ENCODE measurements at places on chromosomes 3 and 15. TPM values are rescaled to one million over a fixed set of nuclear protein-coding genes. Genes with fewer than 3 reads are reported as not detected.

PRRT3 gene
- total RNA-seq, result 13.7 TPM

CFAP44 gene
- 11.5 TPM for total RNA-seq

NRG4 gene
- total RNA-seq, result 0.21 TPM

CDC25A gene
- 35.8 TPM for total RNA-seq

- no peak for DNase-seq
These were observed 5.5 kb downstream of the MELTF start for GRCh38 chr3:197023998-197024651.

DNA sequence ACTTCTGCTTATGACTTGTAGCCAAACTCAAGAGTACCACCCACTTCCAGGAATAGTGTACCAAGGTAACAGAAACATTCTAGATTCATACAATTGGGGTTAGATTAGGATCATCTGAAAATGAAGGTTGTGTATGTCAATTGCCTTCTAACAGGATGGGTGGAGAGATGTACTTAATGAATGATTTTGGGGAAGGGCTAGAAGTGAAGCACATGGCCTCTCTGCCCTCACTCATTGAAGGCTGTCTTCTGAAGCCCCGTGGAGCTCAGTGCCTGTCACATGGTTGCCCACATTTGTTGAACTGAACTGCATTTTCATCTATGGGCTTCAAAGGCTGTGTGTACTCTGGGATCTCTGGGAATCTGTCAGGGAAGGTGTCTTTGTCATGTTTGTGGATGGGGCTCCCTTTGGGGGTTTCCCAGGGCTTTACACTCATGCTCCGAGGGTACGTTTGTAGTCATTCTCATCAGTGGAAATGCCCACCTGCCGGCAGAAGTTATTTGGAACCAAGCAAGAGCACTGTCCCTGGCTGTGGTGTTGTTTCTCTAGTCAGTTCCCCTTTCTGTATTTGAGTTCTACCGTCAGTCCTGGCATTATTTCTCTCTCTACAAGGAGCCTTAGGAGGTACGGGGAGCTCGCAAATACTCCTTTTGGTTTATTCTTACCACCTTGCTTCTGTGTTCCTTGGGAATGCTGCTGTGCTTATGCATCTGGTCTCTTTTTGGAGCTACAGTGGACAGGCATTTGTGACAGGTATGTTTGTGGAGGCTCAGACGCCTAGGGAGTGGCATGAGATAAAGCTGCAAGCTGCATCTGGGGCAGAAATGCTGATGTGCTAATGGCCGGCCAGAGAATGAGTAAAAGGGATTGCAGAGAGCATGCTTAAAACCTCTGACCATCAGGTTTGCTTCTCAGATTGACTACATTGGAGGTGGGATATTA is 22.4 kb downstream of the CD86 start:
- DNase-seq, result no peak

DNA sequence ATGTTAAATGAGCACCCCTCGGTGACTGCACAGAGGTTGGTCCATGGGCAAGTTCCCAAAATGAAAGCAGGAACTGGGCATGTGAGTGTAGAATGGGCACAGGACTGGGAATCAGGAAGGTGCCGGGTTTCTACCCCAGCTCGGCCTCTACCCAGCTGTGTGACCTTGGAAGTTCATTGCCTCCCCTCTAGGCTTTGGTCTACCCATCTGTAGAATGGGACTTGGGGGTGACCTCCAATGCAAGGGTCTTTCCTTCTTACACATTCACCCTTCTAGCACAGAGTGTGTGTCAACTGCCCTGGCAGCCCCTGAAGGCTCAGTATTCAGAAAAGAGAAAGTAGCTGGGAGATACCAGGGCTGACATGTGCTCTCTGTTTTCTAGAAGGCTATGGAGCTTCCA is 72.3 kb upstream of the PIAS1 start:
- DNase-seq, result no peak

- no peak for DNase-seq
These were observed 49.4 kb upstream of the INSYN1 start for GRCh38 chr15:73802431-73803041.

- DNase-seq, result no peak
These were observed 154.9 kb downstream of the LEKR1 start for GRCh38 chr3:156981005-156981404.

DNA sequence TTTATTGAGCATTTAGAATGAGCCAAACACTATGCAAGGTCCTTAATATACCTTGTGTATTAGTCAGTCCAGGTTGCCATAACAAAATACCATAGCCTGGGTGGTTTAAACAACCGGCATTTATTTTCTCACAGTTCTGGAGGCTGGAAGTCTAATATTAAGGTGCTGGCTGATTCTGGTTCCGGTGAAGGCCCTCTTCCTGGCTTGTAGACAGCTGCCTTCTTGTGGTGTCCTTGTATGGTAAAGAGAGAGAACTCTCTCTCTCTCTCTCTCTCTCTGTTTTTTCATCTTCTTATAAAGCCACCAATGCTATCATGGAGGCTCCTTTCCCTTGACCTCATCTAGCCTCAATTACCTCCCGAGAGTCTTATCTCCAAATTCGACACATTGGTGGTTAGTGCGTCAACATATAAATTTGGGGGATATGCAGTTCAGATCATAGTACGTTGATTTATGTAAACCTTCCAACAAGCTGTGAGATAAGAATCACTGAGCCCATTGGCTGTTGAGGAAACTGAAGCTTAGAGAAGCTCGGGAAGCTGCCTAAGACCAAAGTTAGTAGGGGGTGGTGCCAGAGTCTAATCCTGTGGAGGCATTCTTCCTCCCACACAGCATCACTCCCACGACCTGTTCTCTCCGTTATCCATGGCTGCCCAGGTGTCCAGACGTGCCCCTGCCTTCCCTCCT is 298.0 kb upstream of the PROK2 start:
- no peak for DNase-seq

GRCh38 chr3:66406831-66407610 is 93.8 kb downstream of the LRIG1 start:
- DNase-seq, result no peak

DNA sequence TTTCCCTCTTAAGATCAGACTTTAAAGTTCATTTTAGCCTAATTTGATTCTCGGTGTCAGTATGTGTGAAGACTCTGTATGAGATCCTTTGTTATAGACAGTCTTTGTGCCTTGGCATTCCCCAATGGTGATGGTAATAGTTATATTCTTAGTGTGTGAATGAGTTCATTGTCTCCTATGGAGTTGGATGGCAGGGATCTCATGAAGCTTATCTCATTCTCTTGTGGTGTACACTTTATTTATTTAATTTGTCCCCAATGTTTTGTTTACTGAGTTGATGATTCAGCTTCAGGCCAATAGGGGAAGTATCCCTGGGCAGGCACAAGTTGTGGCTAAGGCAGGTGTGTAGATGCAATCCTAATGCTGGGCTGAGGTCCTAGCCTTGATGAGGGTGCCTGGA is 222.0 kb upstream of the DPPA4 start:
- no peak for DNase-seq

DNA sequence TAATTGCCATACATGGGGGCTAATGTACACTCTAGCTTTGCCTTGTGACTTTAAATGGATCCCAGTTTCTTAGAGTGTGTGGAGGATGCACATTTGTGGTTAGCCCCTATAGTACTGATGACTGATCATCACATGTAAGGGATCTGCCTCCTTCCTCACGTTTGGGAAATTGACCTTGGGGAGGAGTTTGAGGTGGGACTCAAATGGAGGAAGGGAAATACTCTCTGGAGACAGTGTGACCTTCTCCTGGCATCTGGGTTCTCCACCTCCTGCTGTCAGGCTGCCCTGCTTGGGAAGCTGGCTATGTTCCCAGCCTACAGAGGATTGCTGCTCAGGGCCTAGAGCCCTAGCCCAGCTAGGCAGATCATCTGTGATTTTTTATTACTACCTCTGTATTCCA is 48.7 kb downstream of the PPM1L start:
- no peak for DNase-seq

- no peak for DNase-seq
These were observed 3.1 kb downstream of the PAQR9 start for GRCh38 chr3:142960322-142960850.

DNA sequence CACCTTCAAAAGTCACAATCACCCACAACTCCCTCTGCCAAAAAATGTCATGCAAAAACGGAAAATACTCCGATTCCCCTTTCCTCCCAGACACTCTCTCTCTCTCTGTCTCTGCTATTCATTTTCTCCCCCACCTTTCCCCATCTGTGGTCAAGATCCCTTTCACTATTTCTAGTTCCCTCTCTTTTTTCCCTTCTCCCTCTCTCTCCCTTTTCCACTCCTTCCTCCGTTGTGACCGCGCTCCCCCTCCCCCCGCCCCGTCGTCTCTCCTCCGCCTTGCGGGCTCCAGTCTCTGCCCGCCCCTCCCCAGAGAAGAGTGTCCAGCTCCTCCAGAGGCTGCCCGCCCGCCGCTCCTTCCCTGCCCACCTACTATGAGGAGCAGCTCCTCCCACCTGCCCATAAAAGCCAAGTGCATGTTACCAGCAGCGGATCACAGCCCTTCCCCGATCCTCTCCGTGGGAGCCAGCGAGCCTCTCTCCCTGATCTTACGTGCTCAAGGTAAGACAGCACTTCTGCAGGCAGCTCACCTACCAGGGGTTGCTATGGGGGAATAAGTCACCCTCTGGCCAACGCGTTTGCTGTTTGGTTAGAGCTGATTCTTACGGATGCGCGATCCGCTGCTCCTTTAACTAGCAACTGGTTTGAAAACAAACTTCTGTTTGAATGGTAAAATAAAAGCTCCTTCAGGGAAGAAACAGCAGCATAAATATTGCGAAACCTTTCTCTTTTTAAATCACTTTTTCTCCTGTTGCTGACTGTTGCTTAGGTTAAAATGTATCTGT is at the start of gene COL8A1:
Gene COL8A1, plus strand, starts transcription at position 428 of the 782 bp plus-strand sequence. CDS start 152,089 bp downstream, outside the sequence.
- DNase-seq, result no peak

DNA sequence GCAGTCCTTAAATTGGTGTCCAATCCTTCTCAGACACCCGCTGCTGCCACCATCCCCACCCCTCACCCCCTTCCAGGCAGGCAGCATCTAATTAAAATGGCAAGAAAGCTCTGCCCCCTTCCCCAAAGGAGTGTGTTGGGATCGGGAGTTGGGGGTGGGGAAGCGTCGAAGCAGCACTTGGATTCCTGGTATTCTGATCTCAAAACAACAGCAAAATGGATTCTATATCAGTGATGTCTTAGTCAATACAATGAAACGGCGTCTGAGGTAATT is 1.4 kb downstream of the TNIK start:
- DNase-seq, result no peak

DNA sequence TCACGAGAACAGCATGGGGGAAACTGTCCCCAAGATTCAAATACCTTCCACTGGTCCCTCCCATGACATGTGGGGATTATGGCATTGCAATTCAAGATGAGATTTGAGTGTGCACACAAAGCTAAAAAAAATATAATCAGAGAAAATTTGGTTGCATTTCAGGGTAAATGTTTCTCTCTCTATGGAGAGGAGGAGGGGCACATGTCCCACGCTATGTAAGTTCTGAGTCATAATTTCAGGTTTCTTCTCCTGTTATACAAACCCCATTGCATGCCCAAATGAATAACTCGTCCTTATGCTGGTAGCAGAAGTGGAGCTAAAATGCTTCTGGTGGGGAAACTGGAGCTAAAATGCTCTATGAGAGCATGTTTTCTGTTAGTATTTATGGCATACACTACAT is 209.7 kb upstream of the DCBLD2 start:
- no peak for DNase-seq
